ENCODE measurements at places on chromosomes 1 and 21.

DNA sequence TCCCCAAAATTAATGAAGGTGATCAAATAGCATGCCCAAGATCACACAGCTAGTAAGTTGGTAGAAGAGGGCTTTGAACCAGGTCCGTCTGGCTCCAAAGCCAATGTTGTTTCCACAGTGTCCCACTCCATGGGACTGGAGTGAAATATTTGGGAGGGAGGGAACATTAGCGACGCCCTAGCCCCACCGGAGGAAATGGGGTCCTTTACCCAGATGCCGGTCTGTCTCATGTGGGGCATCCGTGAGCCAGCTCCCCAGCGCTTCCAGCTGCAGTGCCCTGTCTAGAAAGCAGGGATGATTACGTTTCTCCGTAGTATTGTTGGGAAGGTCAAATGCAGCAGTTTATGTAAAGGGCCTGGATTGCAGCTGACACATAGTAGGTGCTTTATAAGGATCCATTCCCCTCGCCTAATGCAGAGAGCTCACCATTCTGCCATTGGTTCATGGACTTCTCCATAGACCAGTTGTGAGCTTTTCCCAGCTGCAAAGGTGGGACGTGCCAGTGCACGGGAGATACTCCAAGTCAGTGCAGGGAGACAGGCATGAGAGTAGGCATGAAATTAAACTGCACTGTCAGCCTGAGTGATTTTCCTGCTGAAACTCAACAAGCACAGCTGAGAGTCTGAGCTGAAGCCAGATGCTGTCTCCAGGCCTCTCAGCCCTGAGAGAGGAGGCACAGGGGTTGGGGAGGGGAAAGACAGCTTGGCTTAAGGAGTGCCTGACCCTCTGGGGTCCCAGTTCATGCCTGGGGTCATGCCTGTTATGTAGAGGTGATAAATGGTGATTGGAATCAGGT is 24.7 kb downstream of the QSOX1 start:
- no peak for DNase-seq

GRCh38 chr1:228016181-228016510 is 9.3 kb downstream of the WNT3A start:
- DNase-seq = no peak

DNA sequence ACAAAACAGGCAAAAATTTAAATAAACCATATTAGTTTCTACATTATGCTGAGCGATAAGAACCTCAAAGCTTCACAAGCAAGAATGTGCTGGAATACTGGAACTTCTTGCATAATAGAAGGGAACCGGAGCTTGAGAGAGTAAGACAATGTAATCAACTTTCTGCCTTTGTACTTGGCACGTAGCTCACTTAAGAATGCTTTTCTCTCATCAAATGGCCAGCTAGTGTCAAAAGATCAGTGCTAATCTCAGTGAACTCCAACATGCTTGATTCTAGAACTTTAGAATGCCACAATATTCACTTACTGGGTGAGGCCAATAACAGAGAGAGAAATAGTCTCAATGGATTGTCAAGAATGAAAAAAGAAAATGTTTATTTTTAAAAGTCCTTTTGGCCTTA is 486.1 kb upstream of the LRRC7 start:
- DNase-seq = no peak

GRCh38 chr1:6184083-6184783 is 4.1 kb upstream of the CHD5 start:
- DNase-seq = no peak

DNA sequence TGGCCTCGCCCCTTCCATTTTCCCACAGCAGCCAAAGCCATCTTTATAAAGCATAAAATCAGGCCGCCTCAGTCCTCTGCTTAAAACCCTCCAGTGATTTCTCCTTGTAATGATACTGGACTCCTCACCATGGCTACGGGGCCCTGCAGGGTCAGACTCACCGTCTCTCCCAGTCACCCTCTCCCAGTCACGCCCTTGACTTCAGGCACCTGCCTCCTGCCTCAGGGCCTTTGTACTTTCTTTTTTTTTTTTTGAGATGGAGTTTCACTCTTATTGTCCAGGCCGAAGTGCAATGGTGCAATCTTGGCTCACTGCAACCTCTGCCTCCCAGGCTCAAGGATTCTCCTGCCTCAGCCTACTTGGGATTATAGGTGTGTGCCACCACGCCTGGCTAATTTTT is 47.8 kb downstream of the PIK3CD start:
- no peak for DNase-seq

DNA sequence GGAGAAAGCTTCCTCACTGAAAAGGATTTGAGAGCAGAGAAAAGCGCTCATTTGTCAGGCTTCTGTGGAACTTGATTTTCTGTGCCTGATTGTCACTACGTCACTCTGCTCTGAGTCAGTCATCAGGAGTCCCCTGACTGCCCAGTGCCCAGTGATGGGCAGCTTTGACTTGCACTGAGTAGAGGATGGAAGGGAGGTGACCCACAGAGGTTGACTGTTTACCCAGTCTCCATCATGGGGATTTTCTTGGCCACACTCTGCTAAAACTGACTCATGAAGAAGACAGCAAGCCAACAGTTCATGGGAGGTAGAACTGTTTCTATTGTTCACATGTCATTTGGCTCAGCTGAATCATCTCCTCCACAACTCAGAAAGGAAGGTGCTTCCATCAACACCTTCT is 82.1 kb upstream of the DUSP10 start:
- DNase-seq = no peak

DNA sequence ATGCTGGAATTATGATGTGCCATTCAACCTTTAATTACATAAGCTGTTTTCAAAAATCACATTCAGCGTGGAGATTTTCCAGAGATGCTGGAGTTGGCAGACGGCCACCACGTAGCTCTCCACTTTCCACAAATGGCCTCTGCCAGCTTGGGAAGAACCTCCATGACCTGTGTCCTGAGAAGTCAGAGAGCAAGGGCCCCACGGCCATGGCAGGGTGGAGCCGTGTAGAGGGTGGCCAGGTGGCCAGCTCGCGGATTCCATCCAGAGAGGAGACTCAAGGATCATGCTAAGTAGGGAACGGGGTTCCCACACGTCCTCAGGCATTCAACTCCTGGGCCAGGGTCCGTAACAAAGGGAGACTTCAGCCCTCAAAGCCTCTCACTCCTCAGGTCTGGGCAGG is 1.3 kb upstream of the GALE start:
- DNase-seq = no peak

DNA sequence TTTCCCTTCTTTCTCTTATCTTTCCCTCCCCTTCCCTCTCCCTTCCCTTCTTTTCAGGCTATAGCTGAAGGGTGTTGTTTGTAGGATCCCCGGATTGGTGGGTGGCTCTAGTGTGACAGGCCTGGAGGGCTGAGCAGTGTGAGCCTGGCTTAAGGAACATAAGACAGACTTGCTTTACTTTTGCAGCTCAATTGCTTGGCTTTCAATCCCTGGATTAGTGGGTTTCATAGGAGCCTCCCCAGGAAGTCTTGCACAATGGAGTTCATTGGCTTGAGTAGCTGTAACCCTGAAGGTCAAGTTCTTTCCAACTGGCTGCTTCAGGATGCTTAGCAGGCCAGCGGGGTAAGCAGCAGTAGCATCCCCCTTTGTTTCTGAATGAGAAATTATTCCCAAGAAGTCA is 126.7 kb downstream of the CAMTA1 start:
- no peak for DNase-seq

DNA sequence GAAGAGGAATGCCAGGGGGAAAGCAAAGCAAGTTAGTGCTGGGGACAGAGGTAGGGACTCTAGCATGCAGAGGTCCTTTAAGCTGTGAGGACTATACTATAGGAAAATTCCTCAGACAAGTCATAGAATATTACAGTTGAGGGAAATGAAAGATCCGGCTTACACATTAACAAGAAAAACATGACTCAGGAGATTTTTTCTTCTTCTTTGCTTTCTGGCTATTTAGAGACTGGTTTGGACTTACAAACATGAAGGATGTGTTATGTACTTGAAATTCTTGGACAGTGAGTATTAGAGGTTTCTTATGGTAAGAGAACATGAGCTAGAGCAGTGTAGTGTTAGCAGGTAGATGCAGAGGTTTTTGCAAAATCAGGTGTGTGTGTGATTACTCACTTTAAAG is 24.9 kb downstream of the USP25 start:
- DNase-seq = no peak

DNA sequence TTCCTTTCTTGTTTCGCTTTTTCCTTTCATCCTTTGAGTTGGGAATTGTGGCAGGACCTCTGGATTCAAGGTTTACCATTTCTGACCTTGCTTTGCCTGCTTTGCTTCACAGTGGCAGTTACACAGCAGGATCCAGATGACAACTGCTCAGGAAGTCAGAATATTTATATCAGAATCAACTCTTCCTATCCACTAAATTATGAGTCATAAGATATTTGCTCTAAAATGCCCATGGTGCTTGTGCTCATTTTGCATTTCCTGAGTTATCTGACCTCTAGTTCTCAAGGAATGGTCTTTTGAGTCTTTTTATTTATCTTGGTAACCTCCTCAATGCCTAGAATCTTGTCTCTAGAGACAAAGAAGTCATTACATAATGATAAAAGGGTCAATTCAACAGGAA is 290.8 kb downstream of the LRRC7 start:
- no peak for DNase-seq

DNA sequence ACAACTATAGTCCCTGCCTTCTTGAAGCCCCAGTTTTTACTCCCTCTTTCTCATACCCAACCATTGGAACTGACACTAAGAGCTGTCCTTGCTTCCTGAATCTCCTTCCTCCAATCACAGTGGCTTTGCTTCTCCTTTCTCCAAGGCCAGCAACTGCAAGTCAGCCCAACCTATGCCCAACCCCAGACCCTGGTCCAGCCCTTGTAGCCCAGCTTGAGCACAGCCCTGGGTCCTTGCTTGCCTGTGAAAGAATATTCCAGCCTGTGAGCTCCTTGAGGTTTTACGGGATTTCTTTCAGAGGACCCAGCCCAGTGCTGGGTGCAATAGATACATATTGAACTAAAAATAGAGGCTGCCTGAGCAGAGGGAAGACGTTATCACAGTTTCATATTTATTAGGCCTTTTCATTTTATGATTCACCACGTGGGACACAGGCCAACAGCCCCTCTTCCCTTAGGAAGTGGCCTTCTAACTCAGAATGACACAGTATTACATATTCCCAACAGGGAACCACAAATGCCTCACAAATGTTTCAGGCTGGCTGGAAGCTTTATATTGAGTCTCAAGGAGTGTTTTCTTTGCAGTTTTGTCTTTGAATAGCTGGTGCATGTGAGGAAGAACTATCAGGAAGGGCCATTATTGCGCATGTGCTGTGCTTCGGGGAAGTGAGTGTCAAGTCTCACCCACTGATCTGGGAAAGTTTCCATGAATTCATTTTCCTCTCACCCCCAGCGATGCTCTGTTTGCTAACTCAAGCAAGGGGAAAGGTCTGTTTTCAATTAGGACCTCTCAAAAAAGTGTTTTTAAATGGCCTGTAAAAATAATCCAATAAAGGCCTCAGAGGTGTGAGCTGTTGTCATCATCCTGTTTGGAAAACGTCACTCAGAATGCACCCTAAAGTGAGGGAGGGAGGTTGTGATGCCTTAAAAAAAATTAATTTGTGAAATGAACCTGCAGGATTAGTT is 92.3 kb upstream of the NFIA start:
- DNase-seq = no peak

DNA sequence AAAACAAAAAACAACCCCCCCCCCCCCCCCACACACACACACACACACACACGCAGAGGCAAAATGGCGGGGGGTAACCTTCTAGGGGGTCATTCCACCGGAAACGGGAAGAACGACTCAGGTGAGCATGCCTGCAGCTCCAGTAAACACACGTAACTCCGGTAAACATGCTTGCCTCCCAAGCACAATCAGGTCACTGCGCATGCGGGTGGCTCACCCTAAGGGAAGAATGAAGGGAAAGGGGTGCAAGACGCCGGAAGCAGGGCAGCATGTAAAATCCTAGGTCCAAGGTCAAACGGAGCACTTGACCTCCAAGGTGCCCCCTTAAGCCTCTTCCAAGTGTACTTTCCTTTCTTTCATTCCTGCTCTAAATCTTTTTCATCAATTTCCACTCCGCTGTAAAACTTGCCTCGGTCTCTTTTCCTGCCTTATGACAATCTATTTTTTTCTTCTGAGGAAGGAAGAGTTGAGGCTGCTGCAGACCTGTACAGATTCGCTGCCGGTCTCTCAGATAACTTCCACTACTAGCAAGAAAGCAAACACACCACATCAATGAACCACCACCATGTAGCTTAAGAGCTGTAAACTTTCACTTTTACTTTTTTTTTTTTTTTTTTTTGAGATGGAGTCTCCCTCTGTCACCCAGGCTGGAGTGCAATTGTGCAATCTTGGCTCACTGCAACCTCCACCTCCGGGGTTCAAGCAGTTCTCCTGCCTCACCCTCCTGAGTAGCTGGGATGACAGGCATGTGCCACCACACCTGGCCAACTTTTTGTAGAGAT is 21.0 kb upstream of the CBR3 start:
- no peak for DNase-seq

DNA sequence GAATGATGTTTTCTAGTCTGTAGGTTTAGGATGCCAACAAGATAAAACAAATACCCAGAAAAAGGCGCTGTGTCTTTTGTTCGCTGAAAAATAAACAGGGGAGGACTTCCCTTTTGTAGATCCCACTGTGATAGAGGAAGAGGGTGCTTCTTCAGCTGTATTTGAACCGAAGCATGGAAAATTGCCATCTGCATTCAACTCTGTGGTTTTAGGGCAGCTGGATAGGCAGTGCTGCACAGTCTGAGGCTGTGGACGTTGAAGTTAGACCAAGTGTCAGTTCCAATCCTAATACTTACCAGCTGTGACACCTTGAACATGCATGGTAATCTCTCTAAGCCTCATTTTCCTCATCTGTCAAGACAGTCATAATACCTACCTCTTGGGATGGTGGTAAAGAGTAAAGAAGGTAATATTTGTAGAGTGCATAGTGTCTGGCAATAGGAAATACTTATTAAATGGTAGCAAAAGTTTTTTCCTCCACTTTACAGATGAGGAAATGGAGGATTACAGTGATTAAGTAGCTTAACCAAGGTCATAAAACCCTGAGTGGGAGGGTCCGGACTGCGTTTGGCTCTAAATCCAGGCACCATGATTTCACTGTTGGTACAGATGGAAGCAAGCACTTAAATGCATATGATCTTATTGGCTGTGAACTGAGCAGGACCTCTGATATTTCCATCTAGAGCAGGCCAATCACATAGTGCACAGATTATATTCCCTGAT is 48.5 kb downstream of the UTP25 start:
- DNase-seq = no peak

DNA sequence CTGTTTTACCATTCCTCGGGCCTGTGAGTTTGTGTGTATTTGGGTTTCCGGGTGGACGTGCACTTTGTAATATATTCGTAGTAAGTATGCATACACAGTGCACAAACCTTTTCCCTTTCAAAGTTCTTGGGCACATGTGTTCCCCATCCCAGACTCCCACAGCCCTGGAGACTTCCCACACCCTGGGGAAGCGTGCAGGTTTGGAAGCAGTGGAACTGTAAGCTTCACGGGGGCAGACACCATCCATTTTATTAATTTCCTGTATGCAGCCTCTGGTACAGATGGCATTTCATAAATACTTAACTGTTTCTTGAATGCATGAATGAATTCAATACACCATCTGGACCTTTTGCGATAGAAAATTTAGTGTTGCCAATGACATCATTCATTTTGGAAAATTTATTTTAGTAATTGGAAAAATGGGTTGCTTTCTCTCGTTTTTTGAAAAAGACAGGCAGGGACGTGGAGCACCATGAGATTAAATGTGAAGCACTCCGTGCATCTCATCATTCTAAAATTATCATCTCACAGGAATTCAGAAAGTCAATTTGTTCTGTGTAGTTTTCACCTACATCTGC is 10.8 kb downstream of the ETS2 start:
- no peak for DNase-seq
